Neural crest cell (in vitro differentiated cells): ENCODE measurements at places on chromosomes 7 and 10. TPM values are rescaled to one million over a fixed set of nuclear protein-coding genes. Genes with fewer than 3 reads are reported as not detected.
A peak's percentile ranks its signal among the peaks of the same experiment; 100 is the strongest.

GRCh38 chr10:75739414-75740143, 308.2 kb downstream of the LRMDA start:
- no peak for DNase-seq
- no peak overlapping the region for H3K4me3 ChIP-seq
- no peaks in the 10 kb centered on the region for H3K27me3 ChIP-seq
- H3K4me1 ChIP-seq = no peaks in the 10 kb centered on the region
- H3K36me3 ChIP-seq = peaks cover 2% of the 10 kb centered on the region
- H3K27ac ChIP-seq = no peak overlapping the region

The SMKR1 gene
- total RNA-seq = 2.5 and 5.3 TPM in 2 replicates

DNA sequence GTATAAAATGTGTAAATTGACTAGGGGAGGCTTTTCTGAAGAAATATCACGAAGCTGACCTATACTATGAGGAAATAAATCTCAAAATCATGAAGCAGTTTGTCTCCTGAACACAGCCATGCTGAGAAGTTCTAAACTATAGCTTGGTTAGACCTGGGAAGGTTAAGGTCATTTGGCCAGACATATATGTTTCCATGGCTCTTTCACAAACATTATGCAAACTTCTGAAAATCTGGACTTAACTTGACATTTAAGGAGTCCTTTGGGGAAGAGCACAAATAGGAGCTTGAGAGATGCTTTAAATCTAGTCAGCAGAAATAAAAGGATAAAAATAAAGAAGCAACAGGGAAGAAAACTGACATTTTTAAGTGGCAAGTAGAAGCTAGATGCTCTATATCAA, 115.9 kb upstream of the MEOX2 start:
- H3K4me3 ChIP-seq = no peak overlapping the region
- H3K36me3 ChIP-seq = no peaks in the 10 kb centered on the region
- H3K4me1 ChIP-seq = peaks cover 12% of the 10 kb centered on the region
- no peak overlapping the region for H3K27ac ChIP-seq
- no peak for DNase-seq
- no peaks in the 10 kb centered on the region for H3K27me3 ChIP-seq

- no peak for DNase-seq
- no peak overlapping the region for H3K4me3 ChIP-seq
- no peaks in the 10 kb centered on the region for H3K4me1 ChIP-seq
Measured at GRCh38 chr10:68543004-68543918, 15.9 kb upstream of the SLC25A16 start.

The ZNF727 gene
- total RNA-seq = not detected in 2 replicates

GRCh38 chr7:85185424-85186082, 1.3 kb downstream of the SEMA3D start:
- H3K4me1 ChIP-seq = peaks cover 27% of the 10 kb centered on the region
- peak overlapping the region; percentile 74 for H3K27ac ChIP-seq
- peak overlapping the region; percentile 96 for H3K4me3 ChIP-seq
- peak; percentile 46 for DNase-seq
- H3K27me3 ChIP-seq = peaks cover 14% of the 10 kb centered on the region
- peaks cover 6% of the 10 kb centered on the region for H3K36me3 ChIP-seq

The IL6 gene
- total RNA-seq = not detected in 2 replicates

DNA sequence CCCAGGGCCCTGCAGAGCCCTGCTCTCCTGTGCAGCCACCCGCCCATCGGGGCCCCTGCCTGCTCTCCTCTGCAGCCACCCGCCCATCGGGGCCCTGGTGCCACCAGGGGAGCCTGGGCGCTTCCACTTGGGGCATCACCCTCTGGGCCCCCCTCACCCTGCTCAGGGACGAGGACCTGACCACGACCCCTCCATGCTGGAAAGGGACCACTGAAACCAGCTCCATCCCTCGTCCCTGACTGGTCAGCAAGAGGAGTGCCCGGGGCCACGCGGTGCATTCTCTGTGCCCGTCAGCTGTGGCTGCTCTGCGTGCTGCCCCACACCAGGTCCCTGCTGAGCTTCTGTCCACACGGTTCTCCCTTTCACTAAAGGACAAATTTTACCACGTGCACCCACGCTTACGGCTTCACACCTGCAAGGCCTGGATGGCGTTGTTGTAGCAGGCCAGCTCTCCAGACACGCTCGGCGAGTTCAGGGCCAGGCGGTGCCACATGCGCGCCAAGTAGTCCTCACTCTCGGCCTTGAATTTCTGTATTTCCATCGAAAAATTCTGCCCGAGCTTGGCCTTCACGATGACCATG, 57.6 kb downstream of the CFAP46 start:
- no peak for DNase-seq
- peaks cover 23% of the 10 kb centered on the region for H3K27me3 ChIP-seq
- H3K4me1 ChIP-seq = peaks cover 10% of the 10 kb centered on the region
- no peak overlapping the region for H3K4me3 ChIP-seq
- H3K27ac ChIP-seq = no peak overlapping the region

GRCh38 chr7:110974441-110974840, 116.5 kb upstream of the LRRN3 start:
- peaks cover 4% of the 10 kb centered on the region for H3K4me1 ChIP-seq
- H3K36me3 ChIP-seq = no peaks in the 10 kb centered on the region
- H3K4me3 ChIP-seq = no peak overlapping the region
- DNase-seq = no peak
- H3K27me3 ChIP-seq = no peaks in the 10 kb centered on the region

GRCh38 chr10:3102720-3103427, 35.5 kb downstream of the PFKP start:
- H3K4me3 ChIP-seq = no peak overlapping the region
- no peak for DNase-seq
- H3K36me3 ChIP-seq = peaks cover 10% of the 10 kb centered on the region

The TAS2R41 gene
- not detected in 2 replicates for total RNA-seq

The OPN4 gene
- total RNA-seq = not detected in 2 replicates

GRCh38 chr7:10779465-10780399, 193.9 kb upstream of the PHF14 start:
- H3K27ac ChIP-seq = peak overlapping the region; percentile 62
- no peaks in the 10 kb centered on the region for H3K27me3 ChIP-seq
- peaks cover 5% of the 10 kb centered on the region for H3K36me3 ChIP-seq
- H3K4me1 ChIP-seq = no peaks in the 10 kb centered on the region

DNA sequence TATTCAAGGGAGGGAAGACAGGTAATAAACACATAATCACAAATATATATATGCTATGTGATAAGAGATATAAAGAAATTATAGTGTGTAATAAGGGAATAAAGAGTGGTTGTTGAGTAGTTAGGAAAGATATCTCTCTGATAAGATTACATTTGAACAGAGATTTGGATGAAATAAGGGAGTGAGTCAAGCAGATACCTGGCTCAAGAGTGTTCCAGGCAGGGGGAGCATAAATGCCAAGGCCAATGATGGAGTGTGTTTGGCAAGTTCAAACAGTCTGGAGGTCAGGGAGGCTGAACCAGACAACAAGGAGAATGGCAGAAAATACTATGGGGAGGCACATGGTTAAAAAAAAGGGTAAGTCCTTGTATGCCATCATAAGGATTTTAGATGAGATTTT, 4.8 kb upstream of the GNAI1 start:
- no peaks in the 10 kb centered on the region for H3K36me3 ChIP-seq
- no peak overlapping the region for H3K27ac ChIP-seq
- DNase-seq = no peak
- peaks cover 20% of the 10 kb centered on the region for H3K4me1 ChIP-seq
- no peak overlapping the region for H3K4me3 ChIP-seq
- no peaks in the 10 kb centered on the region for H3K27me3 ChIP-seq

GRCh38 chr10:131656431-131656841, 244.4 kb upstream of the PPP2R2D start:
- H3K4me3 ChIP-seq = no peak overlapping the region
- H3K27me3 ChIP-seq = peaks cover 14% of the 10 kb centered on the region
- H3K36me3 ChIP-seq = no peaks in the 10 kb centered on the region
- DNase-seq = no peak
- peaks cover 21% of the 10 kb centered on the region for H3K4me1 ChIP-seq

DNA sequence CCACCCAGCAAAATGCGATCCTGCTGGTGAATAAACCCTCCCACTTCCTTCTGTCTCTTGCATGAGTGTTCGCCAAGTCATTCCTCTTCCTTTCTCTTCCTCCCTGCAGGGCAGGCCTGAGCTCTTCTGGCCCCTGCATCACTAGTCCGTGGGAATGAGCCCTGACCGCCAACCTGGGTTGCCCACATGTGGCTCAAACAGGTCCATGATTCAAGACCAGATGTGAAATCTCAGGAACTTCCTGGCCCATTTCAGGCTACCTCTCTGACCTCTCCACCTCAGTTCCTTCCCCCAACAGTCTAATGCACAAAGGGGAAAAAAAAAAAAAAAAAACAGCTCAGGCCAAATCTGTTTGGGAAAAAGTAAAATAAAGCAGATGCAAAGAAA, 5.4 kb upstream of the YWHAG start:
- peak overlapping the region; percentile 71 for H3K4me3 ChIP-seq
- no peak for DNase-seq
- H3K27ac ChIP-seq = peak overlapping the region; percentile 92
- H3K4me1 ChIP-seq = peaks cover 20% of the 10 kb centered on the region
- H3K27me3 ChIP-seq = no peaks in the 10 kb centered on the region

The GPR141 gene
- total RNA-seq = 0.26 TPM in 1 of 2 replicates, not detected in the other

- H3K4me1 ChIP-seq = no peaks in the 10 kb centered on the region
- no peak for DNase-seq
- no peak overlapping the region for H3K4me3 ChIP-seq
Measured at GRCh38 chr10:126021833-126022500, 125.6 kb downstream of the FANK1 start.

DNA sequence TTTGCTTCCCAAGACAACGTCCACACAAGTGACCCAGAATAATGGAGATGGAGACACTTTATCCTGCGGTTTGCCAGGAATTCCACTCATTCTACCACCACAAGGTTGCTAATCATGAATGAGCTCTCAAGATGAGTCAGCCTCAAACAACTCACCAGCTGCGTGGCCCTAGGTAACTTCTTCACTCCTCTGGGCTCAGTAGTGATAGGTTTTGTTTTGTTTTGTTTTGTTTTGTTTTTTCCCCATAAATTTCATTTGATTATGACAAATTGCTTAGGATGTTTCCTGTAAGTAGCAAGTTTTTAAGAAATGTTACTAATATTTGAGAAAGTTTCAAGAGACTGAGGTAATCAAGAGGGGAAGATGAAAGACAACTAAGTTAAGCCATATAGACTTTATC, 286.8 kb downstream of the PARD3 start:
- no peak overlapping the region for H3K27ac ChIP-seq
- H3K4me3 ChIP-seq = no peak overlapping the region

- H3K4me3 ChIP-seq = no peak overlapping the region
- peaks cover 8% of the 10 kb centered on the region for H3K36me3 ChIP-seq
- H3K27me3 ChIP-seq = no peaks in the 10 kb centered on the region
Measured at GRCh38 chr10:95404864-95405263, 114.1 kb upstream of the PDLIM1 start.

The NEBL gene
- 8.4 TPM in 2 replicates for total RNA-seq

The PNLIPRP2 gene
- not detected in 2 replicates for total RNA-seq

GRCh38 chr10:113679463-113680189, at the start of gene CASP7:
Gene CASP7, plus strand, starts transcription at chr10:113679912. Its CDS starts 17,582 bp downstream, at chr10:113697494.
- H3K36me3 ChIP-seq = peaks cover 15% of the 10 kb centered on the region
- no peaks in the 10 kb centered on the region for H3K27me3 ChIP-seq
- peaks cover 30% of the 10 kb centered on the region for H3K4me1 ChIP-seq
- peak; percentile 70 for DNase-seq
- peak within 1 kb of the TSS; percentile 98 for H3K4me3 ChIP-seq
- peak within 1 kb of the TSS; percentile 84 for H3K27ac ChIP-seq

DNA sequence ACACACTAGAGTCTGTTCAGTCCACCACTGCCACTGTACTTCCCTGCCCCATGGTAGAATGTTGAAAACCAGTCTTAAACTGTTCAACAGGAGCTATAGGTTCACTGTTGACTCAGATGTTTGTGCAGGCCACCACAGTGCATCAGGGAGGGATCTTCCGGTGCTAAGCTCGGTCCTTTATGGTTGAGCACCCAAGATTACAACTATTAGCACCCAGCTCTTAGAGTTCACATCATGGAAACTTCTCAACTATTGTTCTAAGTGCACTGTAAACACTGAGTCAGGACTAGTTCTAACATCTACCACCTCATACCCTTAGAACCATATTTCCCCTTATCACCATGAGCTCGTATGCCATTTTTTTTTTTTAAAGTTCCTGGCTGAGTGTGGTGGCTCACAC, 97.1 kb upstream of the MXI1 start:
- H3K4me3 ChIP-seq = no peak overlapping the region
- H3K27me3 ChIP-seq = no peaks in the 10 kb centered on the region
- H3K4me1 ChIP-seq = no peaks in the 10 kb centered on the region
- no peak for DNase-seq
- H3K27ac ChIP-seq = no peak overlapping the region

DNA sequence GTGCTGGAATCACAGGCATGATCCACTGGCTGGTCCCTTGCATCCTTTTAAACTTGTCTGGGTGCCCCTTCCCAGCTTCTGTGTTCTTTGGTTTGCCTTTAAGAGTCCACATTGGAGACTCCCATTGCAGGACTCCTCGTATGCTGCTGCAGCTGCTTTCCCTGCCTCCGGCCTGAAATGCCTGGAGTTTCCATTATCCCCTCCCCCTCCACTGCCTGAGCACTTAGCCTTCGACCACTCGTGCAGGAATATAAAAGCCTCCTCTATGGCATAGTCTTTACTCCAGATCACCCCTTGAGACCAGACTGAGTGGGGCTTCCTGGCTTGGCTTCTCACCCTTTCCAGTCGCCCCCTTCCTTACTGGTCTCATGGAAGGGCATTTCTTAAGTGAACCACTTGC, 80.2 kb downstream of the RHOBTB1 start:
- no peak overlapping the region for H3K27ac ChIP-seq
- H3K4me3 ChIP-seq = no peak overlapping the region

GRCh38 chr10:57628592-57629284, 639.0 kb downstream of the IPMK start:
- no peak overlapping the region for H3K4me3 ChIP-seq
- H3K27ac ChIP-seq = no peak overlapping the region
- no peak for DNase-seq
- H3K36me3 ChIP-seq = no peaks in the 10 kb centered on the region
- peaks cover 17% of the 10 kb centered on the region for H3K4me1 ChIP-seq

DNA sequence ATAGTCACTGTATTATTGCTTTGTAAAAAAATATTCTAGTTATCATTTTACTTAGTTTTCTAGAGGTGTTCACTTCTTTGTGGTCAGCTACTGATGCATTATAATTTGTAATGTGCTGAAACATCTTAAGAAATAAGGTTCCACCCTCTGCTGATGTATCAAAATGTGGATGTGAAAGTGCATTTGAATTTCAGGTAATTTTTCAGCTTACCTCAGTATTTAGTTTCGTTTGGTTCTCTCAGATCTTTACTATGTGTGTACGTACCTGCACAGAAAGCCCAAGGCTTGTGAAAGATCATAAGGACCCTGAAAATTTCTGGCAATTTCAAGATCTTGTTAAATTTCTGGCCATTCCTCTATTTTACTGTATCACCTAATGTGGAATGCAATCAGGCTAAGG, 542.3 kb upstream of the TPK1 start:
- H3K4me1 ChIP-seq = no peaks in the 10 kb centered on the region
- H3K4me3 ChIP-seq = no peak overlapping the region
- no peak overlapping the region for H3K27ac ChIP-seq
- DNase-seq = no peak
- H3K27me3 ChIP-seq = no peaks in the 10 kb centered on the region

The GIMAP2 gene
- not detected in 2 replicates for total RNA-seq
